ACHN (cell line): ENCODE measurements at places on chromosomes 2 and 18.
A peak's percentile ranks its signal among the peaks of the same experiment; 100 is the strongest.

- DNase-seq: peak; percentile 33
Observed at GRCh38 chr2:68466778-68467076, 367 bp downstream of the FBXO48 start.

DNA sequence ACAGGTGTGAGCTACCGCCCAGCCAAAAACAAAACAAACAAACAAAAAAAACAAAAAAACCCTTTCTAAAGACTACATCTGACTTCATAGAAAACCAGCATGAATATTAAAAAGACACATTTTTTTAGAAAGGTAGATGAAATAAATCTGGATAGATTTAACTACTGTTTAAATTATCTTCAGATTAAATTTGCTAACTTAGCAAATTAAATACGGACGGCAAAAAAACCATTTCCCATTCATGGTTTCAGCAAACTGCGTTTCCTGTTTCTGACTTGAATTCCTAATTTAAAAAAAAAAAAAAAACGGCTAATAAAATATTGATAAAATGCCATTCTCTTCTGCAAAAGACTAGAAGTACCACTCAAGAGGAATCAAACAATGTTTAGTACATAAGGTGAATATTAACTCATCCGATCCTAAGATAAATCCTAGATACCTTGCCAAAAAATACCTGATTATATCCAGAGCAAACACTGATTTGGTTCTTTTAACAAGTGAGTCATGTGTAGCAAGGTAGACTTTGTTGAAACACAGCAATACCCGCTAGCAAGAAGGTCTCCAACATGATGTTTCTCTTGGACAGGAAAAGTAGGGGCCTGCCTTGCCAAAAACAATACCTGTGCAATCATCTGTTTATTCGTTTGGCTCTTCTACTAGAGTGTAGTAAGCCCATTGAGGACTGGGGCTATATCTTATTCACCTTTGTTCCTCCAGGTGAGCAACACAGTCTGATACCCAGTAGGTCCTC is 96.2 kb downstream of the BARD1 start:
- DNase-seq: no peak

GRCh38 chr2:128308889-128309279 is 9.8 kb downstream of the HS6ST1 start:
- DNase-seq: no peak

GRCh38 chr18:36149514-36150289 is 20.0 kb downstream of the ELP2 start:
- no peak for DNase-seq

DNA sequence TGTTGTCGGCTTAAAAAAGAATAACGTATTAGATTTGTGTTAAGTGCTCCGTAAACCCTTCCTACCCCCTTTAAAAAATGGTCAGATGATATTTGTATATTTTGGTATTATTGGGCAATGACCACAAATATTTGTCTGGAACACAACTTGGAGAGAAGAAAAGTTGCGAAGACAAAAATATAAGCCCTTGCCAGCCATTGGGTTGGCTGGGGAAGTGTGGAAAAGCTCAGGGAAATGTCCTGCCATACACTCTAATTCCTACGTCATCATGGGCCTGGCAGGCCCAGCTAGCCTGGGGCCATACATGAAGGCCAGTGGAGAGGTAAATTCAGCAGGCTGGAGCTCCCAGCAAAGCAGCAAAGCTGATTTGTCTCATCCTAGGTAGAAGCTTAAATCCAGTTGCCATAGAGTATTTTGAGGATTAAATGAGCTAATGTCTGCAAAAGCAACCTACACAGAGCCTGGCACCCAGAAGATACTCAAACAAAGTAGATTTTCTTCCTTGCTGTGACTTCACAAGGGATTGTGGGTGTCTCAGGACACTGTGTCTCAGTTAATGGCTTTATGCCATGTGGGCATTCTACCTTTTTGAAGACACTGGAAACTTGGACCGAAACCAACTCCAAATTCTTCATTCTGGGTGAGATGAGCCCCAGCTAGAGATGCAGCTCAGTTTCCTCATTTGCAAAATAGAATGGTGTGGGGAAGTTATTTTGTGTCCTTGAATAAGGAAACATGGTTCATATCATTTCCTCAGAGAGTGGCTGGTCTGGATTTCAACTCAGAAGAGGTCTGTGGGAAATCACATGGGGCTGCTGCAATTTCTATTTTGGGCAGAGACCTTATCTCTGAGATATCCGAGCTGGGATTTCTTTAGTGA is 87.9 kb upstream of the MAP4K3 start:
- DNase-seq: no peak

GRCh38 chr2:102050854-102051391 is 59.2 kb downstream of the IL1R2 start:
- no peak for DNase-seq

- no peak for DNase-seq
Observed at GRCh38 chr2:52311862-52312261, 1279.9 kb upstream of the NRXN1 start.
